ENCODE measurements at places on chromosomes 5 and 9.

DNA sequence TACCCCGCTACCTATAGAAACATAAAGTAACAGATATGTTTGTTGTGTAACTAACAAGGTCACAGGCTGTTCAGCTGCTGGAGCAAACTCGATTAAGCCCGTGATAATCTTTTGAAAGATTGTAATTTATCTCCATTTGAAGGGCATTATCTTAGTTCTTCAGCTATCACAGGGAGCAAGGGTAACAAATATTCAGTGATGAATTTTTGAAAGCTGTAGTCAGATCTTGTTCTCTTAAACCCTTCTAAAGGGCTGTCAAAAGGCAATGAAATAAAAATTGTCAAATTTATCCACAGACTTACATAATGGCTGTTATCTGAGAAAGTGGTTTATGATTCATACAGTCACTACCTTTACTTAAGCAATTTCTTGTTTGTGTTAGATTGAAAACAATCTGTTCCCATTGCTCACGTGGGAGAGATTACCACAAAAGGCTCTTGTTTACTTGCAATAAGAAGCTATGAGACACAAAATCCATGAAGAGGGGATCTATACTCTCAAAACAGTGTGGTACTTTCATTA lies 78.3 kb upstream of the ZNF608 start:
- no peak for DNase-seq

DNA sequence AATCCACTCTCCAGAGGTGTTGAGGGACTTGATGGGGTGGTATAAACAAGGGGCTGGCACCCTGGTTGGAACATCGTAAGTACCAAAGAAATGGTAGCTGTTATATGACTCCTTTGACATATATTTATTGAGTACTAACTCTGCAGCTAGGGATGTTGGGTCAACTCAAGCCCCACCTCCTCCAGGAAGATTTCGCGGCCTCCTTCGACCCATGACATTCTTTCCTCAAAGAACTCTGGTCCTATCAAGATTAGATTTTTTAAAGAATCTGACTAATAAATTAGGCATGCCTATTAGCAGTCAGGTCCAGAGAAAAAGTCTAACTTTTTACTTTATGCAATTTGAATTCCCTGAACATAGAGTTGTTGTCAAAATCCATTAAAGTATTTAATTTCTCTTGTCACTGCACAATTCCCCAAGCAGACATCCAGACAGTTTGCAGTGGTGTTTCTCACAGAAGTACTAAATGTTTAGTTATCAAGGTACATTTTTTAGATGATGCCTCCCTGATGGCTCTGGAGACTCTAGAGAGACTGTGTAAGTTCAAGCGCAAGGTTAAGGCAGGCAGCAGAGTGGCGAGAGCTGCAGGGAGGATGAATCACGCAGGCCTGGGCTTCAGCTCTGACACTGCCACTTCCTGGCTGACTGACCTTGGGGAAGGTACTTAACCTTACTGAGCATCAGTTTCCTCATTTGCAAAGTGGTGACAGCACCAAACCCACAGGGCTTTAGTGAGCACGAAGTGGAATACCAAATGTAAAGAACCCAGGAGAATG lies 209.6 kb downstream of the TTLL11 start:
- no peak for DNase-seq

- no peak for DNase-seq
Measured at GRCh38 chr9:114931407-114931806, 1.0 kb upstream of the TNFSF8 start.

- DNase-seq = no peak
Measured at GRCh38 chr9:98795970-98796363, 388 bp downstream of the ANKS6 start.

GRCh38 chr9:14992516-14992915 lies 82.3 kb upstream of the FREM1 start:
- DNase-seq = no peak

DNA sequence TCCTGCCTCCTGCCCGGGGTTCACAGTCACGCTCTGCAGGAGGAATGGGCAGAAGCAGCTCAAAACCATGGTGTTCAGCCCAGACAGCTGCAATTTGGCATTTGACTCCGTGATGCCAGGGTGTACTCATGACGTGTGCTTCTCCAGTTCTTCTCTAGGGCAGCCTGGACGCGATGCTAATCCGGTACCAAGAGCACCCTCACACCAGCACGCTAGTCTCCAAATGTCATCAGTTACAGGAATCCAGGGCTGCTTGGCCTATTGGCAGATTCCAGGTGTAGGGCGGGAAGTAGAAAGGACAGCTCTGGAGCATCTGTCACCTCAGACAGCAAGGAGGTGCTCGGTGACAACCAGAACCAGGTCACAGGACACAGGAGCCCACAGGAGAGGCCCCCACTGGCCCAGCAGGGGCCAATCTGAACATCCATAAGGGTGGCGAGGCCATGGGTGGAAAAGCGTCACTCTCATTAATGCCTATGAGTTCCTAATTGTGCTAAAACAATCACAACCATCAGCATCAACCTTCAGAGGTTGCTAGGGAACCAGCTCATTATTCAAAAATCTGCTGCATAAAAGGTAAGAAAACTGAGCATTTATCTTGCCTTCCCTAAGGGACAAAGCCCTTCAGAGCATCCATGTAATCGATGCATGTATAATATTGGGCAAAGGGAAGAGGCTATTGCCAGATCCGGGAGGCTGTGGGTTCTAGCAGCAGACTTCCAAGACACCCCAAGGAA lies 241.9 kb upstream of the IRX4 start:
- no peak for DNase-seq

DNA sequence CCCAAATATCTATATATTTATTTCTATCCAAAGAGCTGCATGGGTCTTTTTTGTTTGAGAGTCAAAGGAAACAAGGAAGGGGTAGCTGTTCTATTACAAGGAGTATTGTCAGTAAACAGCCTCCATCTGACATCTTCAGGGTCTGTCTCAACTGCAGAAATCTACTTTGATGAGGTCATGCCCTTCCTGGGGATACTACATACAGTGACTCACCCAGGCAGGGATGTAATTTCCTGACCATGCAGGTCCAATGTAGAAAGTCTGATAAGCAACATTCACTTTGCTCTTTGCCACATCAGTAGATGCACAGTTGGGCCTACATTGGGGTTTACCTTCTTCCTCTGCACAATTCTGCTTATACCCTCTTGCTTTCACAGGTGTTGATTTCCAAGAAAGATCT lies 165.5 kb downstream of the TLR4 start:
- no peak for DNase-seq

- DNase-seq = no peak
Measured at GRCh38 chr5:74337254-74337983, 303.1 kb downstream of the ENC1 start.

DNA sequence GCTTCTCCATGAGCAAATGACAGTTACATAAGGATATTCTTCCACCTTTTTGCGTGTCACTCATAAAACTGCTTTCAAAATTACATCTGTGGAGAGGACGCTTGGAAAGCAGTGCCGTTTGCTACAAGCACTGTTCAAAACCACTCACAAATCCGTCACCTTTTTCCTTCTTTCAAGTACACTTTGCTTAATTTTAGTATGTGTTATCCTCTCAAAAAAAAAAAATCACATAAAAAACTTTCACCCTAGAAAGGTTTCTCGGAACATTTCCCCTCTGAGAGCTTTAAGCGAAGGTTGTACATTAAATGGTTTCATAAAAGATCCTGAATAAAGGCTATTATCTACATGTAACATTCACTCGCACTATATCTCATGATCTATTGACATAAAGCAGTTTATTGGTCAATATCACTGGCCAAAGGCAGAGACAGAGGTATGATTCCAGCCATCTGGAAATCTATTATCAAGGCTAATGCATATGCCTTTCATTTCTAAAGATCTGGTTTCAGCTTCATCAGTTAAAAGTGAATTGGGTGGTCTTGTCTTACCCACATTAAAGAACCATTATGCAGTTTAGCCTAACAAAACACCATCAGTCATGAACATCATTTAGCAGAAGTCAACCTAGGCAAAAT lies 163.6 kb downstream of the ENC1 start:
- no peak for DNase-seq

- DNase-seq = no peak
Measured at GRCh38 chr9:93645921-93646639, 69.7 kb downstream of the PHF2 start.
